ENCODE measurements at places on chromosomes 3 and 15. TPM values are rescaled to one million over a fixed set of nuclear protein-coding genes. Genes with fewer than 3 reads are reported as not detected.

The C15orf62 gene
- 4.7 TPM for total RNA-seq

The CD96 gene
- 8.2 TPM for total RNA-seq

The INKA1 gene
- total RNA-seq, result 4.5 TPM

The EPHB1 gene
- 1.8 TPM for total RNA-seq

All from breast epithelium (tissue), 4 donors.